Kidney tubule cell (primary cell): ENCODE measurements at places on chromosomes 3 and 15.

DNA sequence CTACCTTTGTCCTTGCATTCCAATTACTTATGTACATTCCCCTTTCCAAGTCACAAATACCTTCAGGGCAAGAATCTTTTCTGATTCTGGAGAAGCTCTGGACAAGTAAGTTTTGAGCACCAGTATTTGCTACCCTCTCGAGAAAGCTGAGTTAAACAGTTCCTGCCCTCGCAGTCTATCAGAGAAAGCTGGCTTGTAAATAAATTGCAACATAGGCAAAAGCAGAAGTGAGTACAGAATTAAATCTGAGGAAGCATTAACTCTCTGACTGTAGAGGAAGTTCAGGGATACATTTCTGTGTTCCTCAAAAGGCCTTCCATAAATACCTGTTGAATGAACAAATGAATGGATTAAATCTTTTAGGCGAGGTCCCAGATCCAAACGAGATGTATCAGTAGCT lies 1.2 kb downstream of the OSBPL11 start:
- no peak for DNase-seq

GRCh38 chr3:15502616-15503015 lies 18.9 kb downstream of the COLQ start:
- no peak for DNase-seq

DNA sequence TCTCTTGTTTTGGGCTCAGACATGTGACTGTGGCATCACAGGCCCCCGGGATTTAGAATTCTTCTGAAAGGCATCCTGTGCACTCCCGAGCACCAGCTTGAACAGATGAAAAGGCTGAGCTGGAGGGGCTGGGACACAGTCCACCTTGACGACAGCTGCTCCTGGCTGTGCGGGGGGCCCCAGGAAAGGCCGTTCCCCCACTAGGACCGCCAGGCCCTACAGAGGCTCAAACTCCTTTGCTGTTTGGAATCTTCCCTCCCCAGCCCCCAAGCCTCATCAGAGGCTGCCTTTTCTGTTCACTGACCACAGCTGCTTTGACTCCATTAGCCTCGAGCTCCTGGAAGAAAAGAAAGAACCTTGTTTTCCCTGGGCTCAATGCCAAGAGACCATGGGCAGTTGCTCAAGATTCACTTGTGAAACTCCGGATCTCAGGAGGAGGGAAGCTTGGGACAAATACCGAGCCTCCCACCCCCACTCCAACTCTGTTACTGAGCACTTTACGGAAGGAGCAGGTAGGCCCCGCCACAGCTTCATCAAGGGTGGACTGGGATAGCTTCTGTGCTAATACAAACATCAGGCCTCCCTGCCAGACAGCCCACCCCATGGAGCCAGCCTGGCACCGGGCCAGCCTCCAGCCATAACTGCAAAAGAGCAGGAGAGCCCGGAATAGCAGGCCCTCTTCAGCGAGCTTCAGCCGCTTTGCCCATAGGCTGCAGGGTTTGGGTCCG lies 15.7 kb downstream of the CIDEC start:
- DNase-seq, result peak; percentile 66

GRCh38 chr3:108548886-108549285 lies 38.5 kb upstream of the MYH15 start:
- no peak for DNase-seq

GRCh38 chr3:56630966-56631365 lies 52.1 kb downstream of the TASOR start:
- peak; percentile 68 for DNase-seq

- DNase-seq, result no peak
Measured at GRCh38 chr3:126132751-126133511, 47.5 kb downstream of the ALDH1L1 start.

- peak; percentile 95 for DNase-seq
Measured at GRCh38 chr3:37221407-37221806, 47.0 kb upstream of the LRRFIP2 start.

DNA sequence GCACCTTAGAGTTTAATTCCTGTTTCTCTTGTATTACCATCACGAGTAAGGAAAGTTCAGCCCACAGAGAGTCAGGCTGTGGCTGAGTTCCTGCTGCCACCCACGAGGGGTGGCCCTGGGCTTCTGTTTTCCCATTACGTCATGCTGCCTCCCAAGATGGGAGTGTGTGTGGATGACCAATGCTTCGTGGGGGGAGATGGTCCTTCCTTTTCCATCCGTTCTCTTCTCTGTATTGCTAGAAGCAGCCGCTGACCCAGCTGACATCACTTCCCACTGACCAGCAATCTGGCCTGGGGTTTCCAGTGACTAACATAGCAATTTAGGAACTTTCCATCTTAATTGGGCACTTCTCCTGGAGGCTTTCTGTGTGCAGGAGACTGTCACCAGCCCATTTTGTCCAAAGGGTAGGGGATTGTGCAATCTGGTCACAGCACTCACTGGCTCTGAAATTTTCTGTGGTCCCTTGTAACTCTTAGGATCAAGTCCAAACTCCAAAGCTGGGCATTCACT lies 9.3 kb downstream of the IRAK2 start:
- DNase-seq, result peak; percentile 100

DNA sequence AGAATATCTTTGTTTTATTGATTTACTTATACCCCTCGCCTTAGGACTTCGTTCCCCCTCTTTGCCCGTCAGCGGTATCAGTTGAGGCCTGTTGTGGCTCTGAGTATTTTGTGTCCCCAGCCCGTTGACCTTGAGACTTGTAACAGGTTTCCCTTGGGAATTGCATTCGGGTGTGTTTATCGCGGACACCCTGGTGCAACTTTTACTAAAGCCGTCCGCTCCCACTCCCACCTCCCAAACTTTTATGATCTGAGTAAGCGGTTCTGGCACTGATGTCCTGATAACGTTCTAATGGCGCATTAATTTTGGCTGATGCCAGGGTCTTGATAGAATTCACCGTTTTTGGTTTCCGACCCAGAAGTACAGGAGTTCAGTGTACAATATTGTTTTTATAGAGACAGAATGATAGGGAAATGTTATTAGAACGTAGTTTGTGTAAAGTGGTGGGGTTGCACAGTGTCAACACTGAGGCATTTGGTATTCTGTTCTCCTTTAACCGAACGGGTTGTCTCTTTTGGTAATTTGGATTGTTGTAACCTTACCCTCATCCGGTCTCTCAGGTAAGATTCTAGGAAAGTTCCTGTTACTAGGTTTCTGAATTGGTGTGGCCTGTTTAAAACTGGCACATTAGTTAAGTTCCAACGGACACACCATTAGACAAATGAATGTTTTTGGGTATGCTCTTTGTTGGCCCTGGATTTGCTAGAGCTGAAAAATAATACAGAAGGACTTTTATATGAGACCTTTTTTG lies 47.8 kb downstream of the OIP5 start:
- DNase-seq, result peak; percentile 13

DNA sequence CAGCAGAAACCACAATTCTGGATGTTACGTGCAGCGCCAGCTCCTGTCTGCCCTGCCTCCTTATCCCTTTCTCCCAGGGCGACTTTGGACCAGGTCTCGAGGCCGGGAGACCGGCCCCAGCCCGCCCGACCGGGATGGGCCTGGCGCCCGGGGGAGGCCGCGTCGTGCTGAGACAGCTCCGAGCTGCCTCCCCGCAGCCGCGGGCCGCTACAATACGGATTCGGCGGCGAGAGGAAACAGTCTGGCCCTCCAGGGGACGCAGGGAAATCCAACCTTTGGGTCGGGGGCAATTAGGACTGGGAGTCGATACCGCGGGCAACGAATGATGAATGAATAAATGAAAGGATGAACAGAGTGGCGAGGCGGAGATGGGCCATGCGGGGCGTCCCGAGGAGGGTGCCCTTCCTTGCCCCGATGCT lies 537 bp downstream of the GRAMD2A start:
- no peak for DNase-seq

- DNase-seq, result no peak
Measured at GRCh38 chr3:44918087-44918486, 43.7 kb downstream of the TGM4 start.

DNA sequence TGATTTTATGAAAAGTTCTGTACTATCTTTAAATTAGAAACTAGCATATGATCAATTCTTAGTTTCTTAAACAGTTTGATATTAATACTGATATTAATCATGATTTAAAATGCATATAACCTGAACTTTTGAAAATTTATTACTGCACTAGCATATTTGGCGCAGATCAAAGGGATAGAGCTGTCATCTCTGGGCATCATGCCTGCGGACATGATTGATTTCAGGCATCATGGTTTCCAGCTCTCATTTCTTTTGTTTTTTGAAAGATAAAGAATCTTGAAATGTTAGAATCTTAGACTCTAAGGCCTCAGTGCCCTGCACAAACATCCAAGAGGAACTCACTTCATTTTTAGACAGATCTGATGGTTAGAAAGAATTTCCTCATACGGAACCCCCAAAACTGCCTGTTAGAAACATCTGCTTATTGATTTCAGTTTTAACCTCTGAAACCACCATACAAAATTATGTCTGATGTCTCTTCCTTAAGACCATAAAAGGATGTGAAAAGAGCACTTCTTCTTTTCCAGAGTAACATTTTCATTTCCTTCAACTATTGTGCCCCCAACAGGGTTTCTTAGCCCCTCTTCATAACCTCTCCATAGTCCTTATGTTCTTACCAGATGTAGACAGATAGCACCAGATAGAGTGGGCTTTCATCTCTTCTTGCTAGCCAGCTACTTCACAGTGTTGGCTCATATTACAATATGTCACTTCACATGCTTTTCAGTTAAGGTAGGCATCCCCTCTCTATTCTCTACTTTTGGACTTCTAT lies 110.8 kb downstream of the BBX start:
- no peak for DNase-seq

GRCh38 chr3:112167758-112168157 lies 34.7 kb upstream of the GCSAM start:
- DNase-seq, result no peak

GRCh38 chr3:193859195-193859594 lies 266.2 kb downstream of the OPA1 start:
- DNase-seq, result no peak

DNA sequence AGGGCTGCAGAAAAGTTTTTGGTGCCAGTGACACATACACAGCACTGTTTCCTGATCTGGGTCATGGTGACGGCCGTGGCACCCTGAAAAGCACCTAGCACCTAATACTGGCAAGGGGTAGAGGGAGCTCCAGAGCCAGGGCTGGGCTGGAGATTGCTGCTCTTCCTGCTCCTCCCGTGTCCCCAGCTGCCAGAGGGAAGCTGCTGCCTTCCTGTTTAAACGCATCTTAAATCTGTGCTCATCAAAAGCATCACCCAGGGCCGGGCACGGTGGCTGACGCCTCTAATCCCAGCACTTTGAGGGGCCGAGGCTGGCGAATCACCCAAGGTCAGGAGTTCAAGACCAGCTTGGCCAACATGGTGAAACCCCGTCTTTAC lies 156.7 kb upstream of the MEF2A start:
- DNase-seq, result peak; percentile 82

DNA sequence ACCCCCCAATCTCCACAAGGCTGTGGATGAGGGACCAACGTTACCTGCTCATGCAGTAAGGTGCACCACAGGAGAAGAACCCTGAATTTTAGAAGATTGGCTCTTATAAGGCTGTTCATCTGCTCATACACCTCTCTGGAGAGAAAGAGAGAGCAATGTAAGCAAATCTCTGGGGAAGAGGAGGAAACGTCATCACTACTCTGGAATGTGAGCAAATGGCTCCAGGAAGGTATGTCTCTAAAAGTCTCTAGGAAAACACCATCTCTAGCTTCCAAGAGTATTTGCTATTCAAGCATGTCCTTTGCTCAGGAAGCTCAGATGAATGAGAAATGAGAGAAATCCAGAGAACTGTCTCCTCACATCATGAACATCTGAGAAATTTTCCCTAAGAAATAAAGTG lies 235.4 kb downstream of the TBL1XR1 start:
- DNase-seq, result peak; percentile 82

DNA sequence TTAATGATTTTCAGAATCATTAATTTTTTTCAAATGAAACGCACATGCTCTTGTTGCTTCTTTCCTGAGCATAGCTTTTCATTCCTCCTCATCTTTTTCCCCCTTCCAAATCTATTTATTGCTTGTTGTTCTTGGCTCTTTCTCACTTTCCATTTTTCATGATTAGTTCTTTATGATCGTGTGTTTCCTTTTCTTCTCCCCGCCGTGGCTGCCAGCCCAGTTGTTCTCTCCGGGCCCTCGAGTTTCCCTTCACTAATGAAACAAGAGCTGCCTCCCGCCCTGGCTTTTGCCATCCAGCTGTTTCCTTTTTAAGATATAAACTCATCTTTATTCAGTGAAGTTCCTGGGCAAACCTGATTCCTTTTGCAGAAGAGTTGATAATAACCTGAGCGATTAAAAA lies 170.2 kb upstream of the NR2F2 start:
- DNase-seq, result no peak

- no peak for DNase-seq
Measured at GRCh38 chr15:64580696-64581407, 120.5 kb downstream of the ZNF609 start.

GRCh38 chr3:56904552-56905215 lies 102.9 kb upstream of the ARHGEF3 start:
- DNase-seq, result peak; percentile 8

- no peak for DNase-seq
Measured at GRCh38 chr3:89586256-89586655, 478.8 kb downstream of the EPHA3 start.

GRCh38 chr15:41291065-41291631 lies 41.2 kb downstream of the OIP5 start:
- no peak for DNase-seq

- DNase-seq, result no peak
Measured at GRCh38 chr15:77067691-77068367, 3.1 kb downstream of the TSPAN3 start.

DNA sequence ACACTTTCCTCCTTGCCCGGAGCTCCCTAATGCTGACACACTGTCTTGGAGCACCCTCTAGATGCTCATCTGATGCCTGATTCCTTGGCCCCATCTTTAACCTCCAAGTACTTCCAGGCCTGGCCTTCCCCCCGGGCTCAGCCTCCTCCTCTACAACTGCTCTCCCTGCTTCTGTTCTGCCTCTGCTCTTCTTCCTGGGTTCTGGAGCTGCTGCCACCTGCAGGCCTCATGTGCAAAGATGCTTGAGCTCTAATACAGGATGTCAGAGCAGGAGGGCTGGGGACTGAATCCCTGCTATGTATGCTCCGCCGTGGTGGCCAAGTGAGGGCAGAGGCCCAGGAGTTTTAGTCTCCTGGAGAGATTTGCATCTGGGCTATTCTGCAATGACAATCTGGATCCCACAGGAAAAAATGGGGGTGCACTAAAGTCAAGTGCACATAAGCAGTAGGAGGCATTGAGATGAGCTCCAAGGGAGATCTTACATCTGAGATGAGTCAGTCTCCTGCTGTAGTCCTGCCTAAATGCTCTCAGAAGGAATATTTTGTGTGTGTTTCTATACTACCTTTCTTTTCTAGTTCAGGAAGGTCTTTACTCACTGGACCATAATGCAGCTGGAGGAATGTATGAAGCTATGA lies 296.3 kb downstream of the UACA start:
- DNase-seq, result peak; percentile 67

- DNase-seq, result no peak
Measured at GRCh38 chr3:88434001-88434400, 284.2 kb downstream of the C3orf38 start.

DNA sequence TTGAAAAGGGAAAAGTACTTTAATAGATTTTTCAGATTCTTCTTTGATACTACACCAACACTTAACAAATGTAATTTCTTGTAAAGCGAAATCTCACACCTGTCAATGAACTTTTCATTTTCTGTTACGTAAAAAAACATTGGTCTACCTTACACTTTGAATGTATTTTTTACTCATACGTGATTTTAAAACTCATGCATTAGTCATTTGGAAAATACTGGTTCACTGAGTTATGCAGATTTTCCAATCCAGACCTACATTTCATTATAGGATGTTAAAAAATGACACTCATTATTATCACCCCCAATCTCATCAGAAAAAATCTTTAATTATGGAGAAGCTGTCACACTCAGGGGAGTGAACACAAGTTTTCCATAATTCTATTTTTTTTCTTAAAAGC lies 14.7 kb downstream of the VPS39 start:
- no peak for DNase-seq
